Foreskin melanocyte (primary cell): ENCODE measurements at places on chromosomes 7 and 10.

- peak; percentile 35 for DNase-seq
Measured at GRCh38 chr7:131249003-131249402, 78.7 kb upstream of the MKLN1 start.

DNA sequence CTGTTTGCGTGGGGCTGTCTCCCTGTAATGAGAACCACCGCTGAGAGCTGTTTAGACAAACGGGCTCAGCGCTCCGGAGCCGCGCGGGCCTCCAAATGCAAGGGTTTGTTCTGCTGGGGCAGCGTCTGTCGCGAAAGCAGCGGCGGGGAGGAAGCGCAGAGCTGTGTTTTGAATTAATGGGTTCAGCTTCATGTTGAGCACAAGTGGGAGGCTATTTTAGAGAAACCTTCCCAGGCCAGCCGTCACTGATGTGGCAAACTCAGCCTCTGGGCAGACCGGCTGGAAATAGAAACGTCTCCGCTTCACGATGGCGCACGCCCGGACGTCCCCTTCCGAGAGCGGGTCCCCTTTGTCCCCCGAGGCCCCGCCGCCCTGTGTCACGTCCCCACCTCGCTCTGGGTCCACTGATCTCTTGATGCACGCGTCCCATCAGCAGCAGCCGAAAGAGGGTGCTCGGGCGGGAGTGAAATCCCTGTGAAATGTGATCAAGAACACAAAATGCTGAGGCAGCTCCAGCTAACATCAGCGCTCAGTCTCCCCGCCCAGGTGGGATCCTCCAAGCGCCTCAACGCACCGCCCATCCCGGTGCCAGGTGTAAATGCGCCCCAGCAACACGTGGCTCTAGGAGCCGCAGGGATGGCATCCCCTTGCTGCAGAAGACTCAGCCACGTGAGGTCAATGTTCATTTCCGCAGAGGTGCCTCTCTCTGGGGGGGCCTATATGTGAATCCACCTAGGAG lies 44.9 kb downstream of the BAMBI start:
- DNase-seq: no peak

- DNase-seq: peak; percentile 81
Measured at GRCh38 chr10:118167056-118167700, 120.4 kb upstream of the RAB11FIP2 start.

DNA sequence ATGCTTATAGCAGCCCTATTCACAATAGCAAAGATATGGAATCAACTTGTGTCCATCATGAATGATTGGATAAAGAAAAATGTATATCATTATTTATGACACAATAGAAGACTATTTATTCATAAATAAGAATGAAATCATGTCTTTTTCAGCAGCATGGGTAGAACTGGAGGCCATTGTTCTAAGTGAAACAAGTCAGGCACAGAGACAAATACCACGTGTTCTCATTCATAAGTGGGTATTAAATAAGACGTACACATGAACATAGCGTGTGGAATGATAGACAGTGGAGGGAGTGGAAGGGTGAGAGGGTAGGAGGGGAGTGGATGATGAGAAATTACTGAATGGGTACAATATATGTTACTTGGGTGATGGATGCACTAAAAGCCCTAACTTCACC lies 762.4 kb downstream of the REEP3 start:
- peak; percentile 68 for DNase-seq

- DNase-seq: no peak
Measured at GRCh38 chr10:124894569-124895215, 47.2 kb upstream of the ZRANB1 start.

DNA sequence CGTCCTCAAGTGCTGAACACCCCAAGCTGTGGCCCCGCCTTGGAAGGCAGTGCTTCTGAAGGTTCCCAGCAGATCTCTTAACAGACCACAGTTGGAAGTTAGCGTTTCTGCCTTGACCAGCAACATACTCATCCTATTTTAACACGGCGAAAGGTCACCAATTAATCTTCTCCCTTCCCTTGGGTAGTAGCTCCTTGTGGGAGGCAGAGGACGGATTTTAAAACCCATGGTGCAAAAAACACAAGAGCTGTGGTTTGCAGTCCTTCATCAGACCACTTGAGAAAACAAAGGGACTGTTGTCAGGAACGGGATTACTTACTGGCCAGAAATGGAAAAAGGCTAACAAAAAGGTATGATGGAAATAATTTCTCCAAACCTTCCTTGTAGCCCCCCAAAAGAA lies 87.3 kb downstream of the BEND7 start:
- peak; percentile 57 for DNase-seq

DNA sequence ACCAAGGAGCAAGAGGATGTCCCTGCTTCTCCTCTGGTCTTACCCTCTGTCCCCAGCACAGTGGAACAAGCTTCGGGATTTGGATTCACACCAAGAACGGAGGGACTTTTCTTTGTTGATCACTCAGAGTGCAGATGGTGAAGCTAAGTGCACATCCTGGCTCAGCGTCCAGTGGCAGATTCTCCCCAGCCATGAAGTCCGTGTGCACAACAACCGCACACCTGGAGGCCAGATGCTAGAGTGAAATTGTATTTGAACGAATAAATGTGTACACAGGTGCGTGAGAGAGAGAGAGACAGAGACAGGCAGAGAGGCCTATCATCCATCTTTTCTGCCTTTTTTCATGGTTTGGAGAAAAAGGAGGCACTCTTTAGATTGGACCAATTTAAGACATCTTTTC lies 31.5 kb downstream of the ASB13 start:
- DNase-seq: no peak
